Activated naive CD8-positive, alpha-beta T cell treated with anti-CD3 and anti-CD28 coated beads for 36 hours (primary cell): ENCODE measurements at places on chromosomes 13 and 19.

DNA sequence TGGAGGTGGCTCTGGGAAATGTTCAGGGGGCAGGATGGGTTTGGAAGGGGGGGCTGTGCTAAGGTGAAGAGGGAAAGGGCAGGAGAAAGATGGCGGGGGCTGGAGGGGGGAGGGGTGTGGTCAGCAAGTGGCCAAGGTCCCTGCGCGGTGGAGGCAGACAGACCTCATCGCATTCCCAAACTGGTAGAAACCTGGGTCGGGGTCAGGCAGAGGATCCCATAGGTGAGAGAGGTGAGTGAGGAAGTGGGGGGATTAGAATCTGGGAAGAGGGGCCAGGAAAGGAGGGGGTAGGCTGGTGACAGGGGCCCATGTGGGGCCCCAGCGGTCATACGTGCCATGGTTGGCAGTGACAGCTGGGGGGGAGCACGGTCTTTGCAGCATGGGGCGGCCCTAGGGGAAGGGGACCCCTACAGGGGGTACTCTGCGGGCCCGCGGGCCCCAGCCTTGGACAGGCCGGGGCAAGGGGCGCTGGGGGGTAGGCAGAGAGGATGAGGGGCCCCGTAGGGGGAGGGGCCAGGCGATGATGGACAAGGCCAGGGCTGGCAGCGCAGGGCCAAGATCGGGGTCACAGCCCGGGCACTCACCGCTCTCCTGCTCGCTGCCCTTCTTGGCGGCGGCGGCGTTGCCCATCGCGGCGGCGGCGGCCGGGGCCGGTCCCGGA is 514 bp downstream of the PRKACA start:
- no peaks in the 10 kb centered on the region for H3K36me3 ChIP-seq
- no peaks in the 10 kb centered on the region for H3K27me3 ChIP-seq
- H3K4me1 ChIP-seq: peaks cover 38% of the 10 kb centered on the region

- H3K36me3 ChIP-seq: no peaks in the 10 kb centered on the region
- H3K4me3 ChIP-seq: no peak overlapping the region
- peaks cover 5% of the 10 kb centered on the region for H3K27me3 ChIP-seq
- peak; percentile 33 for DNase-seq
- H3K4me1 ChIP-seq: peaks cover 12% of the 10 kb centered on the region
Observed at GRCh38 chr19:2974342-2975041, 2.9 kb upstream of the TLE6 start.

DNA sequence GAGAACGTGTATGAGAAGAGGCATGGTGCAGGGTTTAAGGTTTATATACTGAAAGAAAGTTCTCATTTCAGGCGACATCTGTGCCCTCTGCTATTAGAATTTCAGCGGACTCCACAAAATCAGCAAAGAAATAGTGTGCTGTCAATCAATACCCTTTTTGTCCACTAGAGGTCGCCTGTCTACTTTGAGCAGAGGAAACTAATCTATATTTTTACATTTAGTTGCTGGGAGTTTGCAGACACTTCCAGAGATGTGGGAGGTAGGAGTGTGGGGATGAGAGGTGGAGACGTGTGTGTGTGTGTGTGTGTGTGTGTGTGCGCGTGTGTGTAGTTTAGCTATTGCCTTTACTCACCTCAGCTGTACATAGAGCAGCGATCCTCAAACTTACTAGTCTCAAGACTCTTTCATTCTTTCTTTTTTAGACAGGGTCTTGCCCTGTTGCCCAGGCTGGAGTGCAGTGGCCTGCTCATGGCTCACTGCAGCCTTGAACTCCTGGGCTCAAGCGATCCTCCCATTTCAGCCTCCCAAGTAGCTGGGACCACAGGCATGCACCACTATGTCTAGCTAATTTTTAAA is 9.7 kb downstream of the INAFM1 start:
- H3K27ac ChIP-seq: no peak overlapping the region
- peaks cover 9% of the 10 kb centered on the region for H3K4me1 ChIP-seq
- H3K27me3 ChIP-seq: no peaks in the 10 kb centered on the region
- H3K36me3 ChIP-seq: peaks cover 4% of the 10 kb centered on the region

- peak overlapping the region; percentile 96 for H3K27ac ChIP-seq
- peak; percentile 35 for DNase-seq
- H3K4me1 ChIP-seq: peaks cover 10% of the 10 kb centered on the region
Observed at GRCh38 chr19:6362351-6362801, 1.0 kb downstream of the CLPP start.

DNA sequence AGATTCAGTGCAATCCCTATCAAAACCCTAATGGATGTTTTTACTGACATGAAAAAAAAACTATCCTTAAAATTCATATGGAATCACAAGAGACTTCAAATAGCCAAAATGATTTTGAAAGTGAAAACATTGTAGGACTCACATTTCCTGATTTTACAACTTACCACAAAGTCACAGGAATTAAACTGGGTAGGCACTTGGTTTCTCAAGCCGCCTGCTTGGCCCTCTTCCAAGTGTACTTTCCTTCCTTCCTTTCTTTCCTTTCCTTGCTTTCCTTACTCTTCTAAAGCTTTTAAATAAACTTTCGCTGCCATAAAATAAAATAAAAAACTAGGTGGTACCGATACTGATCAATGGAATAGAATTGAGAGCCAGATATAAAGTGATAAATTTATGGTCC is 21.0 kb upstream of the CD33 start:
- no peak overlapping the region for H3K4me3 ChIP-seq
- no peaks in the 10 kb centered on the region for H3K36me3 ChIP-seq
- H3K27ac ChIP-seq: no peak overlapping the region
- H3K27me3 ChIP-seq: peaks cover 55% of the 10 kb centered on the region
- H3K4me1 ChIP-seq: peaks cover 4% of the 10 kb centered on the region
